ENCODE measurements at places on chromosomes 5 and 9.

DNA sequence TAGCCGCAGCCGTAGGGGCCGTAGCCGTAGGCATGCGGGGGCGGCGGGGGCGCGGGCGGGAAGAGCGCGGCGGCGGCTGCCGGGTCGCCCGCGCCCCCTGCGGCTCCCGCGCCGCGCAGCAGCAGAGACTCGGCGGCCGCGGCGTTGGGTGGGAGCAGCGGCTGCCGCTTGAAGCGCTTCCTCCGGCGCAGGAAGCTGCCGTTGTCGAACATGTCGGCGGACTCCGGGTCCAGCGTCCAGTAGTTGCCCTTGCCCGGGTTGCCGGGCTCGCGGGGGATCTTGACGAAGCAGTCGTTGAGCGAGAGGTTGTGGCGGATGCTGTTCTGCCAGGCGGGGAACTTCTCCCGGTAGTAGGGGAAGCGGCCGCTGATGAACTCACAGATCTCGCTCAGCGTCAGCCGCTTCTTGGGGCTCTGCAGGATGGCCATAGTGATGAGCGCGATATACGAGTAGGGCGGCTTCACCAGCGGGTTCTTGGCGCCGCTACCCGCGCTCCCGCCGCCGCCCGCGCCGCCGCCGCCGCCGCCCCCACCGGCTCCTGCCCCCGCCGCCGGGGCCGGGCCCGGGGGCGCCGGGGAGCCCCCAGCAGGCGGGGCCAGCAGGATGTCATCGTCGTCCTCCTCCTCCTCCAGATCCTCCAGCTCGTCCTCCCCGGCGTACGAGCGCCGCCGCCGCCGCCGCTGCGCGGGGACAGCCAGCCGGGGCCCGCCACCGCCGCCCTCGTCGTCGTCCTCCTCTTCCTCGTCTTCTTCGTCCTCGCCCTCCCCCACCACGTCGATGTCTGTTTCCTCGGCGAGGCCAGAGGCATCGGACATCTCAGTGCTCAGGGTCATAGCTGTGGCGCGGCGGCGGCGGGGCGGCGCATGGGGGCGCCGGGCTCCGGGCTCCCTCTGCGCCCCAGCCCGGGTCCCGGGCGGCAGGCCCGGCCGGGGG is 781 bp downstream of the FOXD1 start:
- no peak for DNase-seq

- no peak for DNase-seq
Measured at GRCh38 chr5:170480260-170480659, 23.6 kb upstream of the KCNIP1 start.

- no peak for DNase-seq
Measured at GRCh38 chr9:130302785-130303612, 37.4 kb downstream of the HMCN2 start.

GRCh38 chr5:56522960-56523359 is 289.8 kb upstream of the ANKRD55 start:
- DNase-seq, result no peak

GRCh38 chr9:136499071-136499934 is 16.5 kb upstream of the SEC16A start:
- no peak for DNase-seq

DNA sequence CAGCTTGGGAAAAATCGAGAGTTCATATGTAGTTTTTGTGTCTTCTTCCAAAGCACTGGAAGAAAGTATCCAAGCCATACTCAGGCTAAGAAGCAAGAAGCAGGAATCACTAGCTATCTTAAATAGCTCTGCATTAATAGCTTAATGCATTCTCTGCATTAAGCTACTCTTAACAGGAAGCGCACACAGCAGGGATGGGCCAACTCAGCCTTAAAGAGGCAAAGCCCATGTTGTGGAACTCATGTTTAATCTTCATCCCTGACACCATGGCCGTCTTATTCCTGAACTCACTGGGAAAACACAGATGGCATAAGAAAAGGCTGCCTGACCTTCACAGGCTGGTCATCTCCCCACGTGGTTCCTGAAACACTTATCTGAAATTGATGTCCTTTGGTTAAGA is 18.7 kb upstream of the ICE1 start:
- no peak for DNase-seq

GRCh38 chr9:79140751-79141150 is 431.0 kb upstream of the TLE4 start:
- DNase-seq, result no peak

DNA sequence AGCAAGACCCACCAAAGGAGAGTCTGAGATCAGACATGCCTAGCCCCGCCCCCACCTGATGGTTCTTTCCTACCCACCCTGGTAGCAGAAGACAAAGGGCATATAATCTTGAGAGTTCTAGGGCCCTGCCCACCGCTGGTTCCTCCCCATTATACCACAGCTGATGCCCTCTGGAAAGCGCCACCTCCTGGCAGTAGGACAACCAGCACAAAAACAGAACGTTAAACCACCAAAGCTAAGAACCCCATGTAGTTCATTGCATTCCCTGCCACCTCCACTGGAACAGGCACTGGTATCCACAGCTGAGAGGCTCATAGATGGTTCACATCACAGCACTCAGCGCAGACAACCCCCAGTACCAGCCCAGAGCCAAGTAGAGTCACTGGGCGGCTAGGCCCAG is 81.2 kb upstream of the TRPC7 start:
- DNase-seq, result no peak

DNA sequence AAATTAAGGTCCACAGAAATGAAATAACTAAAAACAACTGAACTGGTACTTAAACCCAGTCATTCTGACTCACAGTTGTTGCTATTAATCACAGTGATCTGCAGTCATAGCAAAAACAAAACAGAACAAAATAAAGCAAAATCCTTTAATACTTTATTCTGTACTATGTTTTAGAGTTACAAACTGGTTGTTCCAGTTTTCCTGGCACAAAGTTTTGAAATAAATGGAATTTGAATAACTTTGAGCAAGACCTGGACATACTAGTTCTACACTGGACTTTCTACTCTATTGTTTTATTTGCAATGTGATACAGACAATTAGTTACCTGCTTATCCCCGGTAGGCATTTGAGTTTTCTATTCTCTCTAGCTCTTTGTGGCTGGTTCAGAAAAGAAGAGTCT is 147.9 kb downstream of the DMRT2 start:
- no peak for DNase-seq

GRCh38 chr9:125466411-125466810 is 204.8 kb downstream of the GAPVD1 start:
- no peak for DNase-seq

DNA sequence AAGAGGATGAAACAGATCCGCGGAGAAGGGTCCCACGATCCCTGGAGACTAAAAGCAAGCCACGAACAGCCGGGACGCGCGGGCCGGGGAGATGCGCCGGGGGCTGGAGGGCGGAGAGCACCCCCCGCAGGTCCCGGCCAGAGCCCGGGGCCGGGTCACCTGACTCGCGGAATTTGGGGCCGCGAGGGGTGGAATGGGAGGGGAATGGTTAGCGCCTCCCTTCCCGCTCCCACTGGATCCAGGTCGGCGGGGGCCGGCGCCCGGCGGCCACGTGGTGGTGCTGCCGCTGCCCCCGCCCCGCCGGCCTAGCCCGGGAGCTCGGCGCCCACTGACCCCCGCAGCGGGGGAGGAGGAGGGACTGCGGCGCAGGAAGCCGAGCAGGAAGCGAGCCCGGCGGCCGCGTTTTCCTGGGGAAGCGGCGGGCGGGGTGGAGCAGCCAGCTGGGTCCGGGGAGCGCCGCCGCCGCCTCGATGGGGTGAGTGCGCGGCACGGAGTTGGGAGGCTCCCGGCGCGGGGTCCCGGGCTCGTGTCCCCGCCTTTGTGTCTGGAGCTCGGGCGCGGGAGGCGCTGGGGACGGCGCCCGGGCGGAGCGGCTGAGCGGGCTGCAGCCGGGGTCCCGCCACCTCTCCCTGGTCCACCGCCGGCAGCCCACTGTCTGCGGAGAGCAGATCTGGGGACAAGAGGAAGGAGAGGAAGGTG is at the start of gene RAI14:
Gene RAI14, plus strand, starts transcription at position 328 of the 699 bp plus-strand sequence. CDS start 30,592 bp downstream, outside the sequence.
- DNase-seq, result no peak

GRCh38 chr5:68683632-68684036 is 410.2 kb upstream of the SLC30A5 start:
- DNase-seq, result no peak

DNA sequence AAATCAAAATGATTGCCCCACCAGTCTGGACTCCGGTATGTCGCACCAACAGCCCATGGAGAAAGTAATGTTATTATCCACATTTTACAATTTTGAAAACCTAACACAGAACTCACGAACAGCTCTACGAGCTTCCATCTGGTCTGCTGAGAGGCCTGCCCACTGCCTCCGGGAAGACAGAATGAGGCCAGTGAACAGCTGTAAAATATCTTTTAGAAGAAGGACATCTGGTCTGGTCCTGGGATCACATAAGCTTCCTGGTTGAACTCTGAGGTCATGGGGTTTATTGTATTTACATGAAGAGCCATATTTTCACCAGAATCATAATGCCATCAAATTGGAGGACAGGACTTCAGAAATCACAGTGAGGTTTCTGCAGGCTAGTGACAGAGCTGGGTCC is 89.0 kb downstream of the FRMD3 start:
- no peak for DNase-seq

DNA sequence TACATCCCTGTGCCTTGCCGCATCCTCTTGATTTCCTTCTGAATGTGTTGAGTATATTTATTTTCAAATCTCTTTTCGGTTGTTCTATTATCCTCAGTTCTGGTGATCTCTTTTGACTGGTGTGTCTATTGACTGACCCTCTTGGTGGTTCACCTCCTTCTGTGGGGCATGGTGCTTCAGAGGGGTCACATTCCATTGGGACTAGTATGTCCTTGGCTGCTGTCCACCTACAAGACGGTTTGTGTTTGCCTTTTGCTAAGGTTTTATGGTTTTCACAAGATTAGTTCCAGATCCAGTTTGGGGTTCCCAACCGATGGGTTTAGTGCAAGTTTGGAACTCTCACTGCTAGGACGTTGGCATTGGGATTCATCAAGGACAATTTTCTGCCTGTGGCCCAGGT is 66.6 kb downstream of the PHF2 start:
- DNase-seq, result no peak

GRCh38 chr9:75265525-75265972 is 177.2 kb downstream of the OSTF1 start:
- no peak for DNase-seq

DNA sequence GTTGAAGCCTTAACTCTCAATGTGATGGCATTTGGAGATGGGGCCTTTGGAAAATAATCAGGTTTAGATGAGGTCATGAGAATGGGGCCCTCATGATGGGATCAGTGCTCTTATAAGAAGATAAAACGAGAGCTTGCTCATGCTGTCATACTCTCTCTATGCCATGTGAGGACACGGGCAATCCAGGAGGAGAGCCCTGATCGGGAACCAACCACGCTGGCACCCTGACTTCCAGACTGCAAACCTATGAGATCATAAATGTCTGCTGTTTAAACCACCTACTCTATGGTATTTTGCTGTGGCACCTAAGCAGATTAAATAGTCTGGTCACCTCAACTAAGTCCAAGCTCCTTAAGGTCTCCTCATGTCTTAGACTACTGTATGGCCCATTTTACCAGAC is 10.0 kb downstream of the HMGCS1 start:
- DNase-seq, result no peak

- DNase-seq, result no peak
Measured at GRCh38 chr9:17519761-17520160, 59.1 kb upstream of the SH3GL2 start.

DNA sequence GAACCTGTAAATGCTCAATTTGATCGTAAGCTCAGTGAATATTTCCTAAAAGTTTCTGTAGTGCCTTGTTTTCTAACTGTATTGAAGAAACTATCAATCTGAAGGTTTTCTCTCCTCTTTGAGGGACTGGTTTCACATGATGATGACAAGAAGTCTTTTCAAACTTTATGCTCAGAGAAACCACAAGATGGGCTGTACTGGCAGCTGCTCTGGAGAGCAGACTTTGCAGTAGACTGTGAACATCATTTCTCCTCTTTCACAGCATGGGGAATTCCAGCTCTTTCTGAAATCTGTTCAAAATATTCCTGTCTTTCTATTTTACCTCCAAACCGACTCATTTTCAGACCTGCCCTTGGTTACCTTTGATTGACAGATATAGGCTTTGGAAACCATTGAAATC is 194.4 kb downstream of the IZUMO3 start:
- no peak for DNase-seq

DNA sequence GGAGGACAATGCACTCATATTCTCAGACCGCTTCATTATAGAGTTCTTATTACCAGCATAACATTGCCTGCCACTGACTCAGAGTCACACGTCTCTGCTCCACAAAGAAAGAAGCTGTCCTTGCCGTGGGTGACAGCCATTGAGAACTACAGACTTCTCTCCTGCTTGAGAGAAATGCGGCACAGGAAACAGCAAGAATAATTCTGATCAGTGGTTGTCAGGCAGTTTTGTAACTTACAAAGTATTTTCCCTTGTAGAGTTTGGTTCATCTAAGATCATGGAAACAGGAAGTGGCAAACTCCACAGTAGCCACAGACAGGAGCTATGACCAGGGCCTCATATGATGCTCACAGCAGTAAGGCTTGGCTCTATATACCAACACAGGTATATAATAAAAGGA is 47.0 kb downstream of the KCNV2 start:
- DNase-seq, result no peak

DNA sequence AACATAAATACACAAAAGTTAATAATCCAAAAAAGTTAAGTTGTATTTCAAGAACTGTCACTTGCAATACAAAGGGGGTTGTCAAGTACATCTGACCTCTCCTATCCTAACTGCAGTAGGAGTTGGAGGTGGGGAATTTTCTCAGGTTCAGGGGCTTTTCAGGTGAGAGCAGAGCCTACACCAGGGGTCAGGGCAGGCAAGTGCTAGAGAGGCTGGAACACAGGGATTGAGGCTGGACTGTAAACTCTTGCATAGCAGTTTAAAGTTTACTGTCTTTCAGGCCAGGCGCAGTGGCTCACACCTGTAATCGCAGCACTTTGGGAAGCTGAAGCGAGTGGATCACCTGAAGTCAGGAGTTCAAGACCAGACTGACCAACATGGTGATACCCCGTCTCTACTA is 25.4 kb upstream of the RASGRF2 start:
- DNase-seq, result no peak

DNA sequence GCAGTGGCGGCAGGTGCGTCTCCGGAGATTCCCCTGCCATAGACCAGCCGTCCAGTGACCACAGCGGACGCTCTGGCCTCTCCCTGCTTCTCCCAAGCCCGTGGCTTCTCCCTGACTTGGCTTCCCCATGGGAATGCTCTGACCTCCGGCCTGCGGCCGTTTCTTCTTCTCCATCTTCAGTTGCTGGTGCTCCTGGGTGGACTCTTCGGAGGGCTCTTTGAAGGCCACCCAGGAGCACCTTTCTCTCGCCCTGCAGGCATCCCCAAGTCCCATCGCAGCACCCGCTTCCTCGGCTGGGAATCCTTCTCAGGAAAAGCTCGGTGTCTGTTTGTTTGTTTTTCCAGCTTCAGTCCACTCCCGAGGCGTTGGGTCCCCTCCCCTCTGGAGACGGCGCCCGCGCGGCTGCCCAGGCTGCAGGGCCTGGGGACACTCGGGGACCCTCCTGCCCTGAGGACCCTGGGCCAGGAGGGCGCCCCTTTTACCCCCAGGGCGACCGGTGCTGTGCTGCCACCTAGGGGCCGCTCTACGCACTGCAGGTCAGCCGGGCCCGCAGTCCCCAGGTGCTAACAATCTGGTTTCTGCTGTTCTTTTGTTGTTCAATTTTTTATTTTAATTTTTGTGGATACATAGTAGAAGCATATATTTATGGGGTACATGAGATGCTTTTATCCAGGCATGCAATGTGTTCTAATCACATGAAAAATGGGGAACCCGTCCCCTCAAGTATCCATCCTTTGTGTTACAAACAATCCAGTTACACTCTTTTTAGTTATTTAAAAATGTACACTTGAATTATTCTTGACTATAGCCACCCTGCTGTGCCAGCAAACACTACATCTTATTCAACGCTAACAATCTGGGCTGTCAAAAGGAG is 197.9 kb upstream of the ADAMTS16 start:
- no peak for DNase-seq

GRCh38 chr5:57299986-57300385 is 126.1 kb downstream of the GPBP1 start:
- no peak for DNase-seq
